Renal cortical epithelial cell (primary cell): ENCODE measurements at places on chromosomes 11 and 22. TPM values are rescaled to one million over a fixed set of nuclear protein-coding genes. Genes with fewer than 3 reads are reported as not detected.

The WNT11 gene
- total RNA-seq: not detected in 2 replicates

GRCh38 chr11:60809691-60810090 lies 24.6 kb downstream of the MS4A10 start:
- DNase-seq: no peak

- DNase-seq: no peak
Measured at GRCh38 chr11:103499710-103500340, 390.6 kb downstream of the DYNC2H1 start.

The RASSF10 gene
- total RNA-seq: 2.6 and 13.2 TPM in 2 replicates

The ANO9 gene
- total RNA-seq: 9.2 and 10.8 TPM in 2 replicates

The GPHA2 gene
- total RNA-seq: not detected in 2 replicates

The HIRA gene
- 21.2 and 41.5 TPM in 2 replicates for total RNA-seq

The LRRC56 gene
- 0.17 and 2.0 TPM in 2 replicates for total RNA-seq

DNA sequence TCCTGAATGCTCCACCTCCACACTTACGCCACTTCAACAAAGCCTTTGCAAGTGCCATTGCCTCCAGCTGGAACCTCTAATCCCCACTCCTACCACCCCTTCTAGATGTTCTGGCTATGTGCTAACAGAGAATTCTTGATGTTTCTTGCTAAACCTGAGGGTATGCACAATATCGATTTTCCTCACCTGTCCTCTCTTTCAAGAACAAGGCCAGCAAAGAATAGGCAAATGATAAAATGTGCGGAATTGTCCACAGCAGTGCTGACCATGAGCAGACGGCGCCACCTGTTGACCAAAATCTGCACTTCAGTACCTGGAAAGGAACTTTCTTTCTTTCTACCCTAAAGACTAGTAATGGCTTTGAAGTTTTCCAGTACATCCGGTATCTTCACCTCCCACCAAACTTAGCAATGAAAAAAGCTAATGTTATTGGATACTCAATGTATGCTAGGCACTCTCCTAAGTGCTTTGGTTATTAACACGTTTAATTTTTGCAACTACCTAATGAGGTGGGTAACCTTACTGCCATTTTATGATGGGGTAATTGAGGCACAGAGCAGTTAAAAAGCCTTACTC lies 3.4 kb downstream of the TIMM10 start:
- DNase-seq: peak; percentile 42

The SLC37A2 gene
- total RNA-seq: 0.45 and 2.6 TPM in 2 replicates

The VSIG10L2 gene
- total RNA-seq: not detected in 2 replicates

GRCh38 chr11:70526116-70527045 lies 128.1 kb downstream of the CTTN start:
- no peak for DNase-seq

- DNase-seq: peak; percentile 1
Measured at GRCh38 chr11:22702031-22702430, 35.6 kb downstream of the GAS2 start.

DNA sequence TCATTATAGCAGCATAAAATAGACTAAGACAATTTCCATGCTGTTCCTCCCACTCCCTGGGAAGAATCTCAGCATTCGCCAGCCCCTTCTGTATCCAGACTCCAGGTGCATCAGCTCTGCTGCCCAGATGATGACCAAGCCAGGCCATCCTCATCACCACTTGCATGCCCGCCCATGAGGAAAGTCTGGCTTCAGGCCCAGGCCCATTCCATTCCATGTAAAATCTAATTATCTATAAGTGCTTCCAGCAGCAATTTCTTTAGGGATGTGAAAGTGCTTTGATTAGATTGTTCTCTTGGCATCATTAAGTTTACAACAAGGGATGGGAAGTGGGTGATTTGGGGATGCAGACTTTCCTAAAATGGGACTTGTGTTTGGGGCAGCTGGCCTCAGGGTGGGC lies 100.3 kb downstream of the INSC start:
- DNase-seq: no peak

The TSGA10IP gene
- total RNA-seq: not detected in 2 replicates

GRCh38 chr22:41826430-41827383 lies 6.2 kb upstream of the SREBF2 start:
- no peak for DNase-seq

- no peak for DNase-seq
Measured at GRCh38 chr11:97279341-97279740, 889.5 kb downstream of the JRKL start.

GRCh38 chr22:17250380-17251082 lies 31.3 kb upstream of the ADA2 start:
- no peak for DNase-seq

- no peak for DNase-seq
Measured at GRCh38 chr11:58580311-58580710, 1.4 kb downstream of the ZFP91 start.

GRCh38 chr11:64768300-64768694 lies 8.5 kb upstream of the PYGM start:
- no peak for DNase-seq

- DNase-seq: no peak
Measured at GRCh38 chr11:85913513-85913912, 58.3 kb downstream of the CCDC83 start.

GRCh38 chr11:25838918-25839625 lies 492.9 kb upstream of the ANO3 start:
- peak; percentile 7 for DNase-seq

The TRIM49 gene
- not detected in 2 replicates for total RNA-seq

DNA sequence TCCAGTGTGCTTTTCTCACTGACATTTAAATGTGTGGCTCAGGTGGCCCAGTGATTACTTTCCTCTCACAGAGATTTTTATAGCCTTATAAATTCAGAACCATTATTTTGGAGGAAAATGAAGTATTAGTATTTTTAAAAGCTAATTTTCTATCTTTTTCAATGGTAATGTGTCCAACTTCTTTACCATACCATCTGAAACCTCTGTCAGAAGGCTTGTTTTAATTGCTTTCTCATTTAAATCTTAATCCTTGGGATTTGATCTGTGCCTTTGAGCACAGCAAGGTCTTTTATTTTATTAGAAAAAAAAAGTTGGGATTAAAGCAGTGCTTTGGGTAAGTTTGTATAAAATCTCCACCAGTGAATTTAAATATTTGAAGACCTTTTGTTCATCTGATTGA lies 452.3 kb upstream of the RAG2 start:
- DNase-seq: no peak

GRCh38 chr22:24753914-24754313 lies 20.6 kb downstream of the PIWIL3 start:
- DNase-seq: no peak

- DNase-seq: no peak
Measured at GRCh38 chr11:118882491-118882890, 1.2 kb upstream of the CXCR5 start.
